ENCODE measurements at places on chromosomes 11 and 22. TPM values are rescaled to one million over a fixed set of nuclear protein-coding genes. Genes with fewer than 3 reads are reported as not detected.

DNA sequence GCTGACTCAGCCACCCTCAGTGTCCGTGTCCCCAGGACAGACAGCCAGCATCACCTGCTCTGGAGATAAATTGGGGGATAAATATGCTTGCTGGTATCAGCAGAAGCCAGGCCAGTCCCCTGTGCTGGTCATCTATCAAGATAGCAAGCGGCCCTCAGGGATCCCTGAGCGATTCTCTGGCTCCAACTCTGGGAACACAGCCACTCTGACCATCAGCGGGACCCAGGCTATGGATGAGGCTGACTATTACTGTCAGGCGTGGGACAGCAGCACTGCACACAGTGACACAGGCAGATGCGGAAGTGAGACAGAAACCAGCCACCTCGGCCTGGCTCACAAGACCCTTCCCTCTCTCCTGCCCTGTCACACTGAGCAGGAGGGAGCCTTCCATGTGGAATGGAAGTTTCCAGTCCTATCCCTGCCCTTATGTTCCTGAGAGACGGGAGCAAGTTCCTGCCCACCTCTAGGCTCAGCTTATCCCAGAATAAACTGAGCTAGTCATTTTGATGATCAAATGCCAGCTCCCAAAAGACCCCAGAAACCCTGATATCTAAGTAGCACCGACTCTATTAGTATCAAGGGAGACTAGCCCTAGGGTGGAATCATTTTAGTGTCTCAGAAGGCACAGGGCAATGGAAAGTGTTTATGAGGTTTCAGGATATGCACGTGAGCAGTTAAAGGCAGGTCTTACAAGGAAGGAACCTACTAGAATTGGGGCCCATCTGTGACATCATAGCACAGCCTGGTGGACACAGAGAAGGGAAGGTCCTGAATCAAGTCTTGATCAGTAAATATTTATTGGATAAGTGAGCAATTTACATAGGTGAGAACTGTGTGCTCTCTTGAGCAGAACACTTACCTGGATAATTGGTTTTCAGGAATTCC lies 6.3 kb upstream of the IGLL5 start:
- DNase-seq, result no peak

GRCh38 chr11:120801801-120802689 lies 221.9 kb upstream of the TBCEL start:
- DNase-seq, result peak; percentile 26

Gene NAALADL1
- 5.6 TPM for total RNA-seq

- DNase-seq, result no peak
Observed at GRCh38 chr11:121649798-121650197, 197.0 kb upstream of the SORL1-AS1 start.

GRCh38 chr22:33110562-33111163 lies 52.5 kb upstream of the SYN3 start:
- DNase-seq, result peak; percentile 26

Data from foreskin keratinocyte (primary cell).